Stimulated activated CD8-positive, alpha-beta memory T cell treated with anti-CD3 and anti-CD28 coated beads, Interleukin-12 subunit alpha, Interleukin-12 subunit beta, amount 100 ng/mL, for 4 hours (primary cell): ENCODE measurements at places on chromosomes 13 and 19.

DNA sequence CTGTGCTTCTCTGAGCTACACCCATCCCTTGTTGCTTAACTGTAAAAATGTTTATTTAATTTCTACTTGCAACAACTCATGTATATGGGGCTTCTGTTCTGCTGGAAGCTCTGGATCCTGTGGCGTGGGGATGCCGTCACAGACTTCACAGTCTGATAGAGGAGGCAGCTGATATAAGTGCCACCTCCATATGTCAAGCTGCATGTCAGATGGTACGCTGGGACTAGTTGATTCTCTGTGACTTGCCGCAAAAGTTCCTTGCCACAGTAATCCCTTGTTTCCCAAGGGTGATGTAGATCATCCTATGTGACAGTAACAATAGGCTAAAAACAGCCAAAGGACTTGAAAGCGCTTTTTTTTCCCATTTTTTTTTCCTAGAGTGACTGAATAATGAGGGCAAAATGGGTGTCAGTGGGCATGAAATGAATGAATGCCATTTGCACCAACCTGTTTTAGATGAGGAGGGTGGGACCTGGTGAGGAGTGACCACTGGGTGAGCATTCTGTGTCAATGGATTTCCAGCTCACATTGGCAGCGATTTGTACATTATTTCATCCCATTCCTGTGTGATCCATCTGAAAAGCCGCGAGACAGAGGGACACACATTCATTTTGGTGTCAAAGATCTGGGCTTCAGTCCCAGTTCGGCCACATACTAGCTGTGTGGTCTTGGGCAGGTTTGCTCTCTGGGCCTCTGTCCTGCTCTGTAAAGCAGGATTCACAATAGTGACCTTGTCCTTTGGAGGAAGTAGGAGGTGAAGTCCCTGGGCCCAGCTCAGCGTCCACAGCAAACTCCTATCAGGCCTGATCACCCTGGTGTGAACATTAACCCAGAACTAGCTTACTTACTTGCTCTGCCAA lies 88.9 kb upstream of the RNF113B start:
- DNase-seq, result no peak

GRCh38 chr13:59877933-59878332 lies 285.8 kb downstream of the DIAPH3 start:
- DNase-seq, result no peak

DNA sequence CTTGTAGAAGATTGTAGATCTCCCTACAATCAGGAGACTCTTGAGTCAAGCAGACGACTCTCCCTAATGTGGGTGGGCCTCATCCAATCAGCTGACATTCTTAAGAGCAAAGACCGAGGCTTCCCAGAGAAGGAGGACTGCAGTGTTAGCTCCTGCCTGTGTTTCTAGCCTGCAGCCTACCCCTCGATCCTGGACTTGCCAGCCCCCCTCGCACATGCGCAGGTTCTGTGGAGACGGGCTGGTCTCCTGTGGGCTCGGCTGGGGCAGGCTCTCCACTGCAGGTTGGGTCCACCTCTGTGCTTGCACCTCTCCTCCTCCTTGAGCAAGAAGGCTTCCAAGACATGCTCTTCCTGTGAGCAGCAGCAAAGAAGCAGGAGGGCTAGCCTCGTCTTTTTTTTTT lies 185.2 kb upstream of the SOX1 start:
- no peak for DNase-seq

DNA sequence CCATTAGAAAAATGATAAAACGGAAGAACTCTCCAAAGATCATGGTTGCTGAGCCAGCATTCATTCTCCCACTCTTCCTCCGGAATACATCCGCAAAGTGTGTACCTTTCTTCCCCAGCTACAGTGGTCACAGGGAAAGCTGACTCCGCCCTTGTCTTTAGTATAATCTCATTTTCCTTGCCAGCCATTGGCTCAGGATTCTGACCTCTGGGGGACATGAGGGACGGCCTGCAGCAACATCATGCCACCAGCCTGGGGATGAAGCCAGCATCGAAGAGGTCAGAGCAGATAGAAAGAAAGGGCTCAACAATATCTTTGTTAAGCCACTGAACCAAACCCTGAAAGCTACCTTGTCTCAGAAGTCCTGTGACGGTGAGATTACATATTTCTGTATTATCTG lies 46.3 kb upstream of the TPP2 start:
- DNase-seq, result no peak

- no peak for DNase-seq
Measured at GRCh38 chr13:35649162-35649561, 172.7 kb upstream of the MAB21L1 start.

DNA sequence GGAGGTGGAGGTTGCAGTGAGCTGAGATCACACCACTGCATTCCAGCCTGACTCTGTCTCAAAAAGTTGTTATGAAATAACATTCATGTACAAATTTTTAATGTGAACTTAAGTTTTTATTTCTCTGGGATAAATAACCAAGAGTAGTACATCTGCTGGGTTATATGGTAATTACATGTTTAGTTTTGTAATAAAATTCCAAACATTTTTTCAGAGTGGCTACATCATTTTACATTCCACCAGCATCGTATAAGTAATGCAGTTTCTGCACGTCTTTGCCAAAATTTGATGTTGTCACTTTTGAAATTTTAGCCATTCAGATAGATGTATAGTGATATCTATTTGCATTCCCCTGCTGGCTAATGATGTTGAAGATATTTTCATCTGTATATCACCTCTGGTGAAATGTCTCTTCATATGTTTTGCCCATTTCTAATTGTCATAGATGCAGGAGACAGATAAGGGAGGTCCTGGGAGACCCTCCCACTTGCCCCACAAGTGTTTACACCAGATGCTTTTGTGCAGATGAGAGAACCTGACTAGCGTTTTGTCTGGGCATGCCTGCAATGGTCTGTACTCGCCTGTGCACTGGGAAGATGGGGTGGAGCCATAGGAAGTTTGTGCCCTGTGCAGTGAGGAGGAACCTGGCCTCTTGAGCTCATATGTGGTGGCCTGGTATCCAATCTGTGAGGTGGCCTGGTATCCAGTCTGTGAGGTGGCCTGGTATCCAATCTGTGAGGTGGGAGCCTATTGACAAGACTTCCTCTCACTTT lies 12.7 kb upstream of the KBTBD6 start:
- DNase-seq, result no peak

DNA sequence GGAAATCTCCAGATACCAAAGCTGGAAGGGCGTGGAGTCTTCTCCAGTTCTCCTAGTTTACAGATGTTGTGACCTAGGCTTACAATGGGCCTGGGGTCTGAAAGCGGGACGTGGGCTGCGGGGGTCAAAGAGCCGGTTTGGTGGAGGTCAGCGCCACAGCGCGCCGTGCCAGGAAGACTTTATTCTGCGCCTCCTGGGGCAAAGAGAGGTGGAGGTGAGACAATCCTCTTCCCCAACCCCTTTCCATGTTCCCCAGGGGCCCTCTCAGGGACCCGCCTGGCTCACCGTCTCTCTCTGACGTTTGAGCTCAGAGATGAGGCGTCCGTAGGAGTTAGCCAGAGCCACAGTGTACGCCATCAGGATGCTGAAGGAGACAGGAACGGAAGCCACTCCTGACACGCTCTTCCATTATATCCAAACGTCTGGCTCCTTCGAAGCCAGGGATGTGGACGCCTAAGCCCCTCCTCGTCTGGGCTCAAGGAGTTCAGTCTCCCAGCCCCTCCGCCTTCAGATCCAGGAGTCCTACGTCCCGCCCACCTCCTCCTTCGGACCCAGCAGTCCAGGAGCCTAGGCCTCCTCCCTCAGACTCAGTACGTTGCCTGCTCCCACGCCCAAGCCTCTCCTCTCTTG lies 776 bp upstream of the LENG1 start:
- no peak for DNase-seq

DNA sequence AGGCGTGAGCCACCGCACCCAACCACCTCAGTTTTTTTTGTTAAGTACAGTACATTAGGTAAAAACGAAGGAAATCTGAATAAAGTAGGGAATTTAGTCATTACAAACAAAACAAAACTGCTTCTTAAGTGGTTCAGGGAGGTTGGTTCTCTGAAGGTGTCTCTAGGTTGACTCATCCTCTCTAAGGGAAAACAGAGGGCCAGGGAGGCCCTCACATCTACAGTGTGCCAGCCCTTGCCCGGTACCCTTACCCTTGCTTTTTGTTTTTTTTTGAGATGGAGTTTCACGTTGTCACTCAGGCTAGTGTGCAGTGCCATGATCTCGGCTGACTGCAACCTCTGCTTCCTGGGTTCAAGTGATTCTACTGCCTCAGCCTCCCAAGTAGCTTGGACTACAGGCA lies 17.2 kb upstream of the JUND start:
- no peak for DNase-seq

GRCh38 chr13:50707628-50708027 lies 135.9 kb downstream of the DLEU7 start:
- no peak for DNase-seq

- no peak for DNase-seq
Measured at GRCh38 chr19:1154731-1155351, 19.2 kb downstream of the SBNO2 start.

DNA sequence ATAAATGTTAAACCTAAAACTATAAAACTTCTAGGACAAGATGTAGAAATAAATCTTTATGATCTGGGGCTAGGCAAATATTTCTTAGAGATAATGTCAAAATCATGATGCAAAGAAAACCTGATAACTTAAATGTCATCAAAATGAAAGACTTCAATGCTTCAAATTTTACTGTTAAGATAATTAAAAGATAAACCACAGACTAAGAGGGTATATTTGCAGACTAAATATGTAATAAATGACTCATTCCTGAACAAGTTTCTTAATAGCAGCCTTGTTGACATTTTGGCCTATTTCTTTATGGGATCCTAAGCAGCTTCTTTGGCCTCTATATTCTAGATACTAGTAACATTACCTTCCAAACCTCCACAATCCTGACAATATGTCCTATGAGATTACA lies 2878.3 kb upstream of the PCDH20 start:
- no peak for DNase-seq

- no peak for DNase-seq
Measured at GRCh38 chr19:16379521-16380313, 55.1 kb downstream of the KLF2 start.
